ENCODE measurements at places on chromosomes 6 and 20.

DNA sequence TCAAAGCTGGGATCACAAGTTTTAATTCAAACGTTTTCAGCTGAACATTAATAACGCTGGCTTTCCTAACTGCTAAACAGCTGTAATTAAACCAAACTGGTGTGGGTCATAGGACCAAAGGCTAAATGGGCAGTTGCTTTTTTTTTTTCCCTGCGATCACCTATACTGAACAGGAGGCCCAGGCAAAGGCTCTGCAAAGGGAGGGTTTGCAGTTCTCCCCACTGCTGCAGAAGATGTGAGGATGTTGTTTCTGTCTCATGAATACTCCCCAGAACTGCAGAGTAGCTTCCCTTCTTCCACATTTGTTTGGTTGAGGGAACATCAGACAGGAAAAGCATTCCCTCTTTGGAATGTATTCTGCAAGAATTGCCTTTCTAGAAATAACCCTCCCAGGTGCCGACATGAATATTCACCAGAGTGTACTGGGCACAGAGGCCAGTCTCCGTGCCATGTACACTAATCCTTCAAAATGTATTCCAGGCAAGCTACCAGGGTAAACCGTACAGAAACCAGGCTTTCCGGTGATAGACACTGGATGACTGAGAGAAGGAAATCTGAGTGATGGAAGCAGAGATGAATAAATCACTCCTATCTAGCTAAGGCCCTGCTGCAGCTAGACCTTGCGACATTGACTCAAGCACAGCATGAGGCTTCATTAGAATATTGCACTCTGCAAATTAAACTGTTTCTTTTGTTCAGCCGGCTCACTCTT lies 370.1 kb downstream of the BTBD9 start:
- no peak for DNase-seq

DNA sequence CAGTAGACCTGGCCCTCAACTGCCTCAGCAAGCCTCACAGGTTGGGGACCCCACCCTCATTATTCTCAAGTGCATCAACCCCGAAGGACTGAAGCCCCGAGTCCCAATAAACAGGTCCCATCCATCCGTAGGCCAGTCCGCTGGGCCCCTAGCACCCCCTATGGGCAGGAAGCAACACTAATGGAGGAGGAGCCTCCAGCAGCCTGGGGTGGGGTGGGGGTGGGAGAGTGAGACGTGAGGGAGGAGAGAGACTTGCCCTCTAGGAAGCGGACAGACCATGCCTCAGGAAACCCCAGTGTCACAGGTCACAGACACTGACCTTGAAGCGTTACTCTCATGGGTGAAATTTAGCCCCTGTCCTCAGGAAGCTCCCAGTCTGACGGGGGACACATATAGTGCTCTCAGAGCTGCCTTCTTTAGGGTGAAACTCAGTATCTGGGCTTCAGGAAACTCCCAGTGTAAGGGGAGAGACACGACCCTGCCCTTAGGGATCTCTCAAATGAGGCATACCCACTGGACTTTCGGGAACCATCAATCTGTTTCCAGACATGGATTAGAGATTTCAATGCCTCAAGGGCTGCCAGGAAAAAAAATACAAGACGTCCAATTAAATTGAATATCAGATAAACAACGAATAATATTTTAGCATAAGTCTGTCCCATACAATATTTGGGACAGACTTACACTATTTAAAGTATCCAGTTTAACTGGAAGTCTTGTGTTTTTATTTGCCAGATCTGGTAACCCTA lies 125.8 kb downstream of the MRPL14 start:
- DNase-seq = no peak

DNA sequence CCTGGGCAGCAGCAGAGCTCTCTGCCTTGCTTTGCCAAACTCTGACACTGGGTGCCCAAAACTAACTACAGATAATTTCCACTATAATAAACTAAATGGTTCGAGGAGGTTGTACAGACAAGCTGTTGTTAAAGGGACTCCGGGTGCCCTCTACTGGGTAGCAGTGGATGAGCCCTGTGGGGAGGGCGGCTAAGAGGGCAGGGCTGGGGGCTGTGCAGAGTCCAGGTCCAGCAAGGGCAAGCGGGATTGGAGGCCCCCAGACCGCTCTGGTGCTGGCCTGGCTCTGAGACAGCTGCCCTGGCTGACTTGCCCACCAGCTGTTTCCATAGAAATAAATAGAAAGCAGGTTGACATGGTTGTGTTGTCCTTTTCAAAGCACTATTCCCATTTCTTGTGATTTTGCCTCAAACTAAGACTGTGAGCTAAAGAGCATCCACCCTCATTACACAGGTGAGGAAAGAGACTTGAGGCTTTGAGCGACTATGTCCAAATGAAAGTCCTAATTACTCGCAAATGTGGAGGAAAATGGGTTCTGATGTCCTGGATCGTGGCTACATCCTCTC lies 167.6 kb upstream of the CST7 start:
- DNase-seq = no peak

- no peak for DNase-seq
Measured at GRCh38 chr20:60352596-60352995, 394.4 kb downstream of the CDH26 start.

DNA sequence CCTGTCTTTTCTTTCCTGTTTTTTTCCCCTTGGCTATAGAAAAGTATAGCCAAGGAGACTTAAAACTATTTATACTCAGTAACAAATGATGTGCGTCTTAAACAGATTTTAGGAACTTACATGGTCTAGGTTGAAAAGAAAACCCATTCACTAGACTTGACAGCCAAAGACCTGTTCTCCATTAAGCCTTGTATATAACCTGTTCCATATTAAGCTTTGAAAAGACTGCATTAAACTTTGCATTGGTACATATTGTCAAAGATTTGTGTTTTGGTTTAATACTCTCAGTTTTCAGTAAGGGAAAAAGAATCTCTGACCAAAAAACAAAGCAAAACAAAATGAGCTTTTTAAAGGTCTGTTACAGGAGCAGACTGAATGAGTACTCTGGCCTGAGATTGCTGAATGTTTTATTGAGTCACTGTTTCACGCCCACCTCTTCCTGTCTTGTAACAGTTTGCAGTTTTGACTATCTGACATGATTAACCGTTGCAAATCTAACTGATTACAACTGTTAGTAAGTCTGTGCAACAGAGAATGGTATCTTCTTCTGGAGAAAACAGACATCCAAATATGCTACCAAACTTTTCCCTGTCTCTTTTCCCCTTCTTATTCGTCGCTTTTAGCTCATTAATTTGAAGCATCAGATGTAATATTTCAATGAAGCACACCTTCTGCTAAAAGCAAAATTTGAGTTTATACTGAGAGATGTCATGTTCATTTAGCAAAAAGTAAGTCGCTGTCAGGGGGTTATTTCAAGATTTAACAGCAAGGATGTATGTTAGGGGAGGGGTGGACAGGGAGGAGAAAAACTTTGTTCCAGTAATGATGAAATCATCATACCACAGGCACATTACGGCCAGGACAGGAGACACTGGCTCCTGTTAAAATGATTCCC lies 59.1 kb upstream of the SUPT3H start:
- DNase-seq = no peak

DNA sequence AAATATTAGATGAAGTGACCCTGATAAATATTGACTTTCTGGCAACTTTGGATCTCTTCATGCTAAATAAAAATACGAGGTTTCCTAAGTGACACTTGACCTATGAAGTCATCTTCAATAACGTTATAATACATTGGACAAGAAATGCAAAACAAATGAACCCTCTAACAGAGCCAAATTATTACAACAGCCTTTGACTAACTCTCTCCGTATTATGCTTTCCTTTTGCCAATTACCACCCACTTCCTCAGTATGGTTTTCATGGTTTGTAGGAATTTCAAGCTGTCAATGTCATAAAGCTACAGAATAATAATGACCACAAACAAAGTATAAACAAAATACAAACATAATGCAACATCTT lies 210.5 kb downstream of the MOXD1 start:
- no peak for DNase-seq

GRCh38 chr6:25192590-25193459 lies 86.3 kb upstream of the CARMIL1 start:
- no peak for DNase-seq

DNA sequence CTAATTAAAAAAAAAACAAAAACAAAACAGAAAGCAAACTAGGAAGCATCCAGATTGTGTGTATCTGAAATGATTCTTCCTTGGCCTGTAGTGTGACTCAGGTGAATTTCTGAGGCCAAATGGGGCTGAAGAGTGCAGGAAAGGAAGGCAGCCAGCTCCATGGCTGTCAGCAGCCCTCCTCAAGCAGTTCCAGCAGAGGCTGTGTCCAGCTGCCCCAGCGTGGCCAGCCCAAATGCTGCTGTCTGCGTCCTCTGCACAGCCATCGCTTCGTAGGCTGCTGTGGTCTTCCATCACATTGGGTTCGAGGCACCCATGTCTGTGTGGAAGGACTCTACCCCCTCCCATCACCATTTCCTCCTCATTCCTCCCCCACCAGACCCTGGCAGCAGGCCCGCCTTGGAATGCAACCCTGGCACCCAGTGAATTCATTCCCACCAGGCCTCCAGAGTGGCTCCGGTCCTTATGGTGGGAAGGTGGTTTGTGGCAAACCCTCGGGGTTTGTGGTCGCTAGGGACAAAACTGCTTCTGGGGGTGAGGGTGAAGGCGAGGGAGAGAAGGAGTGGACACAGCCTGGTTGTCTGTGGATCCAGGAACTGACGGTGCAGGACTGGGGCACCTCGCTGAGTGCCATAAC lies 81.5 kb downstream of the MYLK4 start:
- DNase-seq = no peak

- no peak for DNase-seq
Measured at GRCh38 chr20:58077282-58077681, 151.2 kb downstream of the ANKRD60 start.

Data from NCI-H187 treated with DMSO at 0.1 percent for 48 hours (cell line).